SK-N-SH treated with all-trans-retinoic acid at 6 μM for 48 hours (cell line): ENCODE measurements at places on chromosomes 4 and X.

DNA sequence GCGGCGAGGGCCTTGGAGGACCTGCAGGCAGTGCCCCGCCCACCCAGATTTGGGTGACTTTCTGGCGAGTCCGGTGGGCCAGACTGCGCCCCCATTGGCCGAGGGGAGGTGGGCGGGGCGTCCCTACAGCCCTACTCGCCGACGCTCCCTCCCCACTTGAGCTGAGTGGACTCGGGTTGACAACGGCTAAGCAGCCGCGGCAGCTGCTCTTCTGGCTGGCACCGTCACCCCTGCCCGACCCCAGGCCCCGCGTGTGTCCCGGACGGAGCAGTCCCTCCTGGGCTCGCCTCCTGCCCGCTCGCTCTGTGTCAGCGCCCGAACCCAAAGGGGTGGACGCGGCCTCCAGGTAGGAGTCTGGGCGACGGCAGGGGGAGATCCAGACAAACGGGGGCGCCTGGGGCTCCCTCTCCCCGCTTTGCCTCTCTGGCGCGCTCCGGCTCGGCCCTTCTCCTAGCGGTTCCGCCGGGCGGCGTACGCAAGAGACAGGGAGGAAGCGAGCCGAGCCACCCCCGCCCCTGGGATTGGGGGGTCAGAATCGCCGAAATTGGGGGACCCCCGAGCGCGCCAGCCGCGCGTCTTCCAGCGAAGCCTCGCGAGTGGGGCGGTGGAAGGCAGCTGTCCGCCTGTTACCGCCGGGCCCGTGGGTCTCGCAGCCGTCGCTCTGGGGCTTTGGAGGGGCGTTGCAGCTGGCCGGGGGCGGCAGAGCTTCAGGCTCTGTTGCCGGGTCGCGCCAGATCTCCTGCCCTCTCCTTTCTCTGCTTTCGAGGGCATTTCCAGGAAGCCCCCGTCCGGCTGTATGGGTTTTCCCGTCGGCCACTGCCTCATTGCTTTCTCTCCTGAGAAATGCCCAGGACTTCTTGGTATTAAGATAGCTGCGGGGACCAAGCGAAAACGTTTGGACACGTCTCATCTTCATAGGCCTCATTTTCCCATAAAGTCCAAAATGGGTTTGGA, 46.3 kb downstream of the STARD8 start:
- peak; percentile 85 for ATAC-seq

DNA sequence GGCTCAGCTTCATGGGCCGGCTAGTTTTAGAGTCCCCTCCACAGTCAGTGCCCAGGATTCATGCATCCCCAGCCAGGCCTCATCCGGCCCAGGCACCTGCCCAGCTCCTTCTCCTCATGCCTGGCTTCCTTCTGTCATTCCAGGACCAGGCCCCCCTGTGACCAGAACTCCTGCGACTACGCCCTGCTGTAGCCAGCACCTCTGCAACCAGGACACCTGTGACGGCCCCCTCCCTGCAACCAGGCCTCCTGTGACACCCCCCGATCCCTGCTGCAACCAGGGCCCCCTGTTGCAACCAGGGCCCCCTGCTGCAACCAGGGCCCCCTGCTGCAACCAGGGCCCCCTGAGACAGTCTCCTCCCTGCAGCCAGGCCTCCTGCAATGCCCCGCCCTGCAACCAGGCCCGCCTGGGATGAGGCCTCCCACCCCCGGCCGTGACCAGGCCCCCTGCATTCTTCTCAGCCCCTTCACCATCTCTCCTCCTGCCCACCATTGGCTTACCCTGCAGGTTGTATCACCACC, 46.8 kb downstream of the HTRA3 start:
- ATAC-seq, result peak; percentile 75

DNA sequence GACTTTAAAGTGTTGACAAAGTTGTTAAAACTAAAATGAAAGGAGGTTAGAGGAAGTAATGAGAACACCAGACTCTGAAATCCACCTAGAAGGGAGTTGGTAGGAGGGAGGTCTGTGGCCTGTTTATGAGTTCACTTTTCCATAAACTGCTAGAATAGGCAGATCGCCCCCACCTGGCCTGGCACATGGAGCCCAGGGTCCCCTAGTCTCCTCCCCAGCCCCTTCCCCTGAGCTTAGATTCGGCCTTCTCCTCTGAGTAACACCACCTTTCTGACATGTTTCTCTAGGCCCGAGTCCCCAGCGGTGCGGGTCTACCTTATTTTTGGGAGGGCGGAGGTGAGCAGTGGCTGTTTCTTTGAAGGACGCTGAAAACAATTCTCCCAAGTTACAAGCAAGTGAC, 54.5 kb upstream of the FAT1 start:
- ATAC-seq, result no peak

GRCh38 chr4:93030670-93031069, 726.9 kb downstream of the GRID2 start:
- no peak for ATAC-seq

- no peak for ATAC-seq
Observed at GRCh38 chrX:111244235-111244750, 26.0 kb downstream of the CAPN6 start.

DNA sequence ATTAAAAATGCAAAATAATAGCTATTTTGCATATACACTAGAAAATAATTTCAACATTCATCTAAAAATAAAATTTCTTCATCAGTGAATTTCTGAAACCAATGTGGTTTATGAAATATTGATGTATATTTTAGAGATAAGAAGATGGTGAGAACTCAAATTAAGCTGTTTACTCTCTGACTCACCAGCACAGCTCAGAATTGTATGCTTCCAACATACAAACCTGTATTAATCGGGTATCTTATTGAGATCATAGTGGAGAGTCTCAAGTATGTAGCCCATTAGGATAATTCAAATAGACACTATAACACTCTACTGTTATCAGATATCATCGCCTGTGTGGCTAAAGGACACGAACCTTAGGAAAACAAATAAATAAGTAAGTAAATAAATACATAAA, 899.5 kb upstream of the INTU start:
- ATAC-seq, result no peak

- no peak for ATAC-seq
Observed at GRCh38 chr4:123941306-123941705, 544.7 kb downstream of the SPRY1 start.

- ATAC-seq, result no peak
Observed at GRCh38 chrX:45324941-45325340, 124.3 kb upstream of the DIPK2B start.

- ATAC-seq, result no peak
Observed at GRCh38 chrX:12206413-12206812, 68.1 kb downstream of the FRMPD4 start.

GRCh38 chr4:19248023-19248422, 1003.7 kb upstream of the SLIT2 start:
- no peak for ATAC-seq

GRCh38 chr4:8409264-8410065, 31.1 kb downstream of the ACOX3 start:
- ATAC-seq, result peak; percentile 57

- ATAC-seq, result no peak
Observed at GRCh38 chrX:9681011-9681410, 84.6 kb downstream of the GPR143 start.

DNA sequence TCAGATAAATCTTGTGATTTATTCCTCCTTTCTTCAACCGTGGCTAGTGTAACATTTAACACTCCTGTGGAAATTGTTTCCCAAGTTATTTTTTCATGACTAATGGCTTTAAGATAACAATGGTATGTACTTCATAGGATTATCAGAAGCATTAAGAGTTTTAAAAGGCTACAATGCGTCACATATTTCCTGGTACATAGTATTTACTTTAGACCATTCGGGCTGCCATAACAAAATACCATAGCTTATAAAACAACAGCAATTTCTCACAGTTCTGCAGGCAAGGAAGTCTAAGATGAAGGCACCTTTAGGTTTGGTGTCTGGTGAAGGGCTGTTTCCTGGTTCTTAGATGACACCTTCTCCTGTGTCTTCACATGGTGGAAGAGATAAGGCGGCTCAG, 158.6 kb downstream of the PAPSS1 start:
- ATAC-seq, result no peak

DNA sequence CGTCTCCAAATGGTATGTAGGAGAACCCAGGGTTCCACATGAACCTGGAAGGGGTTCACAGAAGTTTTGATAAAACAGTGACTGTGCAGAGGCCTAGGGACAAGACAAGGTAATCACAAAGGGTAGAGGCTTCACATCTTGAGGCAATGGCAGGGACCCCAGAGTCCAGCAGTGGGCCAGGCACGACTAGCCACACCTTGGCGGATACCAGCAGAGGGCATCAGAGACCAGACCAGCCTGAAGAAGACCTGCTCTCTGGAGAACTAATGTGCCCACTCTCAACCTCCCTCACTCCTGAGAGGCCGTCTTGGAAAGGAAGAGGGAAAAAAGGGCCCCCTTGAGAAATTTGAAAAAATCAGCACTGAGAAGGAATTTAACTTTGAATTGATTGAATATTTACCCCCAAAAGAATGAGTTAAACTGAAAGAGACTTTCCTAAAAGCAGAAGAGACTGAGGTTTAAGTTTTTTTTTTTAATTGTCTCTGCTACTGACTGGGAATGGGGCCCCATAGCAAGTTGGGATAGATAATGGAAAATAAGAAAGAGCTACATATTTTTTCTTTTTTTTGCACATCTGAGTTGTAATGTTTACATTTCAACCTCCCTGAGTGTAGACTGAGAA, 243.8 kb upstream of the JADE1 start:
- ATAC-seq, result peak; percentile 62

DNA sequence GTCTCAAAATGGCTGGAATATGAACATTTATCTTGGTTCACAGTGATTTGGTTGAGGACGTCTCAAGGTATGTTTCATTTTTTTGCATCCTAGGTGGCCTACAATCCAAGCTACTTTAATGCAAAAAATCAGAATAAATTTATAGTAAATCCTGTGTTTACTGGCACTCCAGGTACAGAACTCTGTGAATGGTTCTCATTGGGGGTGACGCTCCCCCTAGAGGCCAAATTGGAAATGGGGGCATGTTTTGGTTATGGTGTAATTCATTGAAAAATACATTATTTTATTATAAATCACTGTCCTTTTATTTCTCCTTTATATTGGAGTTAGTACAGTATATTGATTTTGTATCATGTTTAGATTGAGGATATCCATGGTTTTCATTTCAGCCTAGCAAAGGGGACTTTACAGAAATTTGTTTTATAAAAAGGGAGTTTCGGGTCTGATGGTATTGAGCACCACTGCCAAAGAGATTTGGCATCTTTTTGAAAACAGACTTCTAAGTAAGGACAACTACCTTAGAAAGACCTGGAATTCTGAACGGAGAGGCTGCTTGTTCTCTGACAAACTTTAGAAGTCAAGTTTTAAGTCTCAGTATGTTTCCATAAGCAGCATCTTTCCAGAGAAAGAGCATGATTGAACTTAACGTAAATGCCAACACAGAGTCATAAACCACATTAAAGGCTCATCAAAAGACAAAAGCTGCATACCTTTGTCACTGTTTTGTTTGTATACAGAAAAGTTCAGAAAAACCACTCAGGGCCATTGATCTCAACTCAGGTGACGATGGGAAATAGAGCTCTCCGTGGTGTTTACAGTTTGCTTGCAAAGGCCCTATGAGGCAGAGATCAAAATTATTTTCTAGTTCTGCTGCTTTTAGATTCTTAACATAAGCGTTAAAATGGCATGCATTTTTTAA, 19.4 kb downstream of the MTM1 start:
- ATAC-seq, result peak; percentile 66; the same call in 2 of the 3 replicates

GRCh38 chrX:15853586-15854079, 980 bp downstream of the AP1S2 start:
- no peak for ATAC-seq
